Stimulated activated CD4-positive, alpha-beta T cell treated with anti-CD3 and anti-CD28 coated beads, Interleukin-4, amount 100 ng/mL, for 1 hour (primary cell): ENCODE measurements at places on chromosomes 7 and 10.
A peak's percentile ranks its signal among the peaks of the same experiment; 100 is the strongest.

DNA sequence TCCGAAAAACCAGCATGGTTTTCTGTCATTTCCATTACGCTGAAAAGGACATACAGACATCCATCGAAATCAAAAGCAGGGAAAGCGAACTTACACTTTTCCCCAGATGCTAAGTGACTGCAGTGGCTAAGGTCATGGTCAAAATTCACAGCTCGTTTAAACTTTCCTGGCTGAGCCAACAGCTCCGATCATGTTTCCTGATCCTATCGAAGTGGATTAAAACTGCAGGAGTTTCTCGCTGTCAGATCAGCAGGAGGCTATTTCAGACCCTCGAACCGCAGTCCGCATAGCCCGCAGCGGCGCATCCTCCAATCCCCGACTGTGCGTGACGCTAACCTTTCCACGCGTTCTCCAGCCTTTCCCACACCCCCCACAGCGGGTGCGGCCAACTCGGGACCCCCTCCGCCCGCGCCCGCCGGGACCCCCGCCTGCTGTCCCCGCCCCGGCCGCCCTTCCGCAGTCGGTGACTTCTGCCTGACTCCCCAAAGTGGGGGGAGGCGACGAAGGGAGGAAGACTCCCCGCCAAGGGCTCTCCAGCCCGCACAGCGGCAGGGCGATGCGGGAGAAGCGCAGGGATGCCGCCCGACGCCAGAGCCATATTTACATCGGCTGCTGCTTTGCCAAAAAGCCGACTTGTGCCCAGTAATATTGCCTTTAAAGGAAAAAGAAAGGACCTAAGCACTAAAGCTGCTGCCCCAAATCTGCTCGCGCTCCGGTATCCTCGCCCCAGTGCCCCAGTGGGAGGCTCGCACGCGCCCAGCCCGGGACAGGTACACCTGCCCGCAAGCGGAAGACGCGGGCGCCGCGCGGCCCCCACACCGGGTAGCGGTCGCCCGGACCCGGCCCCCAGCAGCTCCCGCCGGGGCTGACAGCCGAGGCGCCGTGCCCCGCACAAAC is 1.2 kb downstream of the PIP4K2A start:
- DNase-seq: peak; percentile 49

- no peak for DNase-seq
Observed at GRCh38 chr7:109745677-109746410, 1176.2 kb downstream of the DNAJB9 start.

- no peak for DNase-seq
Observed at GRCh38 chr10:61964949-61965702, 63.6 kb downstream of the ARID5B start.

DNA sequence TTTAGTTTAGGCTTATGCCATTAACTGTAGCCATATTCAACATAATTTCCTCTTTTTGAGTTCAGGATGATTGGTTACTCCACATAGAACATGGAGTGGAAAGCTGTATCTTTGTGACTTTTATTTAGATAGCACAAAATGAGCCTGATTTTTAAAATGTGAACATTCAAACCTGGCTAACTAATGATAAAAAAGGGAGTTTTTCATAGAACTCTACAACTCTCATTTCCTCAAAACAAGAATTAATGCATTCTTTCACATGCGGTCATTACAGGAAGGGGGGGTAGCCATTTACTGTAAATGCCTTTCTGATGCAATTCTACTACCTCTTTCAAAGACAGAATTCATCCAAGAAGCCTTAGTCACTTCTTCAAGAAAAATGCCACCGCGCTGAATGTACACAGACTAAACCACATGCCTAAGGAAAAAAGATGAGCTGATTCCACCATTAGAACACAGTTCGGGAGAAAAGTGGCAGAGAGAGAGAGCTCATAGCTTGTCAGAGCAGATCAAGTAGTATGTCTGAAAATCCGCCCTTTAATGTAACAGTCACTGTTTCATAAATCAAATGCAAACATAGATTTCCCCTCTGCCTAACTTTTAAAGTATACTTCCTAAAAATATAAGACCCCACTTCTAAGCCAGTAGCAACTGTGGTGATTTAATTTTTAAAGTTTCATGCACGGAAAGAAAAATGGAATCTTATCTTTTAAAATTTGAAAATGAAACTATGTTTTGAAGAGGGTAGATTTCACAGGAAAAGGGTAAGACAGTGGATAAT is 226.4 kb upstream of the KLF14 start:
- DNase-seq: no peak

DNA sequence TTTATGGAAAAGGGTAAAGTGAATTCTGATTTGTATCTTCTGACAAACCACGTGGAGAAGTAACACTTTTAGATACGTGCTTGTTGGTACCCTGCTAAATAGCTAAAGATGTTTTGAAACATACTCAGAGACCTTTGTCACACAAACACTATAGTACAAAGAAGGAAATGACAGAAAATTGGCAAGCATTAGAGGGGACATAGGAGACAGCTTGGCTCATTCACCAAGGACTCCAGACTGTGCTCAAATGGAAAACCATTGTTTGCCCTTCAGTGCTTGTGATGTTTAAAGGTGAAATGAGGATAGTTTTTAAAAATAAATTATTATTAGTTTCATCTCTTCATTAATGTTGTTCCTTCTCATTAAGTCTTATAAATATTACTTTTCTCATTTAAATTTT is 34.0 kb upstream of the CD36 start:
- no peak for DNase-seq

GRCh38 chr10:97067716-97068391 is 117.9 kb downstream of the SLIT1 start:
- DNase-seq: no peak

DNA sequence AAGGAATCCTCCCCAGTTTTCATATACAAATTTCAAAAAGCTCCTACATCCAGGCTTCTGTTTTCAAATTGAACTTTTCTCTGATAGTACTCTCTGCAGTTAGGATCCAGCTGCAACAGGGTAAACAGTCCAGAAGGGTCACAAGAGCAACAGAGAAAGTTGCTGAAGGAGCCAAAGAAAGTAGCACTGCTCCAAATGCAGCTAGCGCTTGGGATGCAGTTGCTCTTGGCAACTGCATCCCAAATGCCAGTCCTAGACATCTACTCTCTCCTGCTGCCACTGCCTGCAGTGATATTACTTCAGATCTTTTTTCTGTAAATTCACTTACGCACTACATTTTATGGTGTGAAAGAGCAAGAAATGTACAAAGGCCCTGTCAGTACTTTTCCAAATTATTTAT is 14.6 kb downstream of the GPR37 start:
- DNase-seq: no peak
